ENCODE measurements at places on chromosomes 7 and 10. TPM values are rescaled to one million over a fixed set of nuclear protein-coding genes. Genes with fewer than 3 reads are reported as not detected.

The FAM13C gene
- 4.4 TPM for total RNA-seq

- no peak for DNase-seq
Observed at GRCh38 chr7:75039709-75040108, 33.9 kb downstream of the RCC1L start.

DNA sequence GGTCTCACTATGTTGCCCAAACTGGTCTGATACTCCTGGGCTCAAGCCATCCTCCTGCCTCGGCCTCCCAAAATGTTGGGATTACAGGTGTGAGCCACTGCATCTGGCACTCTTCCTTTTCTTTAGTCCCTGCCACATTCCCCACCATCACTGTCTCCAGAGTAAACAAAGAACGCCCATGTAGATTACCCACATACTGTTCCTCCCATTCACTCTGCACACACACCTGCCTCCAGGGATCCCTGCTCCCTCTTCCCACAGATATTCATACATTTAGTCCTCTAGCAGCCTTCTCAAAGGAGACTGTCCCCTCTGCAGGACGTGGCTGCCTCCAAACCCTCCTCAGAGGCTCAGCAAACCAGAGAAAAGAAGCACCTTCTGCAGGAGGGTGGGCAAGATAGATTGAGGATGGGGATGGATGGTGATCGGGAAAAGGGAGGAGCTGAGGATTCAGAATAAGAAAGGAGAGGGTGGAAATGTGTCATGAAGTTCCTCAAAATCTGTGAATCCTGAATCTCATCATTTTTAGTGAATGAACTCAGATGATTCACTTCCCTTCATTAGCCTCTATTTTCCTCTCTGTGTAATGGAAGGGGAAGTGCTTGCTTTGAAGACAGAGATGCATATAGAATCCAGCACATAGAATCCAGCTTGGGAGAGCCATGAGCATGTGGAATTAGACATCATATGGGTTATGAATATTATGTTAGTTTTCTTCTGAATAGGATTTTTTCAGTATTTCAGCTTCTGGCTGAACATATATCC is 5.5 kb upstream of the PLAU start:
- no peak for DNase-seq

The ZNF3 gene
- 16.8 TPM for total RNA-seq

- no peak for DNase-seq
Observed at GRCh38 chr10:119256030-119256429, 48.7 kb downstream of the GRK5 start.

- no peak for DNase-seq
Observed at GRCh38 chr10:76012716-76013327, 581.4 kb downstream of the LRMDA start.

- peak; percentile 64 for DNase-seq
Observed at GRCh38 chr10:1380088-1380671, 324.0 kb downstream of the WDR37 start.

- DNase-seq: no peak
Observed at GRCh38 chr7:4168541-4168940, 513.6 kb upstream of the FOXK1 start.

The TRPV5 gene
- not detected for total RNA-seq

- DNase-seq: no peak
Observed at GRCh38 chr7:128384726-128385125, 23.2 kb upstream of the PRRT4 start.

The DNAH11 gene
- 0.26 TPM for total RNA-seq
